ENCODE measurements at places on chromosomes 7 and 10.

DNA sequence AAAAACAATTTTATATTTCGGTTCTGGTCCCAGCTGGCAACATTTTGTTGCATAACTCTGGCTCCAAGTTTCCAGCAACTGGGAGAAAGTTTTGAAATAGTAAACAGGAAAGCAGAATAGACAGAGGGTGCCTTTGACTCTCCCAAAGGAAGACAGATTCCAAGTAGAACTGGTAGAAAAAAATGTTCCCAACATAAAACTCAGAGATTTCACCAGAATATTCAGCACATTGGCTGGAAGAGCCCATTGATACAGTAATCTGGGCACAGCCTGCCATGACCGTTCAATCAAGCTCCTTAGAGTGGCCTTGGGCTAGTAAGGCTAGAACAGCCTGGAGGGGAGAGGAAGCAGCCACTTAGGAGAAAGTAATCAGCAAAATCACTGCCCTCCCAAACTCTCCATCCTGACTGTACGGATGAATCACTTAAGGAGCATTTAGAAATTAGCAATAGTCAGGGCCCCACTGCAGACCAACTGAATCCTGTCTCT, 120.4 kb downstream of the CUBN start:
- DNase-seq, result no peak

DNA sequence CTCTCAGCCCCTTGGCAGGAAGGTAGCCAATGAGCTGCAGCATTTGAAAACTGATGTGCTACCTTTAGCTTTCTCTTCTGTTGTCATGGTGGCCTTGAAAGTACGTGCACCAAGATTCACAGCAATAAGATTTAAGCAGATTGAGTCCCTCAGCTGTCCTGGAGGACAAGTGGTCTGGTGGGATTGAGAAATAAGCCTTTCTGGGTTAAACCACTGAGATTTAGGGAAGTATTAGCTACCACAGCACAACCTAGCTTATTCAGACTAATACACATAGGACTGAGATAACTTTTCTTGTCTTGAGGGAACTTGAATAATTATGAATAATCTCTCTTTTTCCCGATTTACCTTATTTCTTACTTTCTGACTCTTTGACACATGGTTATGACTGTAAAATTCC, 324.0 kb downstream of the PTEN start:
- no peak for DNase-seq

- DNase-seq, result no peak
Measured at GRCh38 chr10:101566333-101567164, 21.5 kb downstream of the POLL start.

DNA sequence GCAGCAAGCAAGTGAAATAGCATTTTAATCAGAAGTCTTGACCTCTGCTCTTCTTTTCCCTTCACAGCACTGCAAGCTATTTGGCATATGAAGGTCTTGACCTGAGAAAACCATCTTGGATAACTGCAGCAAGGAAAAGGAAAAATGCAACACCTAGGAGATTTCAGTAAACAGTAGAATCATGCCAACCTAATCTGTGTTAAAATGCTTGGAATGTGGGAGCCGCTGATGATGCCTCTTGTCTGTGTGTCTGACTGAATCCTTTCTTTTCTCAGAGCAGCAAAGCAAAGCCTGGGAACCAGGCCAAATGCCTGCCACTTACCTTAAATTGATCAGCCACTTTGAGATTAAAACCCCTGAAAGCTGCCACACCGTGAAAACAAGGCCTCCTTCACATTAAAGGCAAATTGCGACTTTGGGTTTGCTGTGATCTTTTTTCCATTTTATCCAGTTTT, 80.4 kb upstream of the CDK6 start:
- DNase-seq, result no peak

GRCh38 chr7:150879345-150879744, 27.0 kb downstream of the AOC1 start:
- DNase-seq, result no peak

DNA sequence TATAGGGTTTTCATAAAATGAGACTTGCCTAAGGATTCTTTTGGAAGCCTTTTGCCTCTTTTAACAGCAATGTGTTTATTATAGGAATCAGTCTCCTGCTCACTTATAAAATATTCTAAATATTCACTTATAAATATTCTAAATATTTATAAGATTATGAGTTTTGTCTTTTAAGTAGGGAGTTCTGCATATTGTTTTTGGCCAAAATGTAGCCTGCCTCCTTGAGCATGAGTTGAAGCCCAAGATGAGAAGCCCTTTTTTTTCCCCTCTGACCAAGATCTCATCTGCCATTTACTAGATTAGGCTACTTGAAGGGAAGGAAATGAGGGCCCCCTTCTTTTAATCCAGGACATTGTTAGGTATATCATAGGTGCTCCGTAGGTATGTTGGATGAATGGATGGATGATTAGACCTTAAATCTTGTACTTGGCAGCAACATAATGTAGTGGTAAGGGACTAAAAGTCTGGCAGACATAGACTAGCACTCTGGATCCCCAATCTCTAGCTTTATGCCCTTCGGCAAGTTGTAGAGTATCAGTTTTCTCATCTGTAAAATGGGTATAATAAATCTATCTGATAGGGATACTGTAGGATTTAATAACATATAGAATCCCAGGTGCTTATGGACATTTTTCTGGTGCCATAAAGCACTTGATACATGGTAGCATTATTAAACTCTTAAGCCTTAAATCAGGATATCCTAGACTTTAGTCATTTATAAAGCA, 59.1 kb downstream of the ARID5B start:
- DNase-seq, result no peak

- DNase-seq, result no peak
Measured at GRCh38 chr10:103890688-103891087, 27.3 kb downstream of the STN1 start.

DNA sequence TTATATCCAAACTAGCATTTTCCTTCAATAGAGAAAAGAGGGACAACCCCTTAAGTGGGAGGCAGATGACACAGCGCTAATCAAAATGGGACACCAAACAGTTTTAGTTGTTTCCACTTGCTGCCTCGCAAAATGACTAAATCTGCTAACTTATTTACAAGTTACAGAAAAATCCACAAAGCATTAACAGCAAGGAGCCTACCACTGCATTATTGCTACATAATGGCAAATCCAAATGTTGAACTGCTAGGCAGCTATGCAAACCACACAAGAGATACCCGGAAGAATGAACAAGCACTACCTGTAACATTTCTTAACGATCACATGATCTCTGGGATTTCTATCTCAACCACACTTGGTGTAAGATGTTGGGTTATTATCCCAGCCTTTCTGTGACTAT, 96.7 kb downstream of the SFMBT2 start:
- DNase-seq, result no peak

- DNase-seq, result no peak
Measured at GRCh38 chr10:130432850-130433249, 296.7 kb downstream of the GLRX3 start.

- DNase-seq, result no peak
Measured at GRCh38 chr10:75525067-75525466, 93.6 kb downstream of the LRMDA start.

GRCh38 chr10:14329746-14330173, 964 bp downstream of the FRMD4A start:
- no peak for DNase-seq
